Stimulated activated effector memory CD8-positive, alpha-beta T cell treated with anti-CD3 and anti-CD28 coated beads, Interleukin-12 subunit alpha, Interleukin-12 subunit beta, amount 100 ng/mL, for 72 hours (primary cell): ENCODE measurements at places on chromosomes 3 and 15.

DNA sequence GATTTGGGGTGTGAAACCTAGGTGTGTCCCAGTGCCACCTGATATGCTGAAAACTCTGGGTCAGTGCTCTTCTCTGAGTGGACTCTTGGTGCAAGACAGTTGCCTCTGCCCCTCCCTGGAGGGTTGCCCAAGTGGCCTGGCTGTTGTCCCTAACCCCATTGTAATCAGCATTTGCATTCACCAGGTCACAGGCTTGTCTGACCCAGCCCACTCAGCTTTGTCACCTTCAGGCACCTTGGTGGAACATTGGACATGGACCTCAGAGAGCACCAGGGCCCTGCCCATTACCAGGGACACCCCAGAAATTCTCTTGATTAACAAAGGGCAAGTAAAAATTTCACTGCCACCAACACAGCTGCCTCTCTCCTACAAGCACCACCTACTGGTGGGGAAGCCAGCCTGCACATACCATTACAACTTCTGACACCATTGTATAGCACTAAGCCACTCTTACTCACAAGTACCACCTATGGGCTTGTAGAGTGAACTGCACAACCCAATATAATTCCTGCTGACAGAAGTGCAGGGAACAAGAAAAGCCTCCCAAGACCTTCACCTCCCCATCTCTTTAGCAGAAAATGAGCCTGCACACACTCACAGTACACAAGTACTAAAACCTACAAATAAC is 324.6 kb downstream of the EPHA6 start:
- no peak for DNase-seq

GRCh38 chr3:18751514-18751913 is 326.4 kb upstream of the SATB1 start:
- DNase-seq = no peak

DNA sequence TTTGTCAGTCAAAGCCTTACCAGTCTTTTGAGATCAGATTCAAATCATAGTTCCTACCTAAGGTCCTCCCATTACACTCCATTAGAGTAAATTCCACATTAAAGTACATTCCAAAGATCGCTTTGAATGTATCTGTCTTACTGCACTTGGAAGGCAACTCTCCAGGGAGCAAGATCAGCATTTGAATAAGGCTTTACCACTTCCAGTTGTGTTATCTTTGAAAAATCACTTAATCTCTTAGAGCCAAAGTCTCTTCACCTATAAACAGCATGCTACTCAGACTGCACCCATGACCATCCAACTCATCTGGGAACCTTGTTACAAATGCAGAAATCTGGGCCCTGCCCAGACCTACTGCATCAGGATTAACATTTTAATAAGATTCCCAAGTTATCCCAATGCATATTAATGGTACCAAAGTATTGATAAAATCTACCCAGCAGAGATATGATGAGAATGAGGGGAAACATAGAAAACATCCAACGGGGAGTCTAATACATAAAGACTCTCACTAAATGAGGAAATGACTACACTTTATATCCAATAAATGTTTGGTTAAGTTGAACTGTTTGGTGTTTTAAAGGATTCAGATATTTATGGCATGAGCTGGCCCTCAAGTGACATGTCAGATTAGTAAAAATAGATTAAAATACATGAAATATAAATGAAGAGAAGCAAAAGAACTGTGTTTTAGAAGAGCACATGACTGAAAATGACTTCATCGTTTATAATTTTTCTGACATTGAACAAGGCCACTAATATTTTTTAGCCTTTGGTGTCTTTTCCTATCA is 75.9 kb downstream of the TNIK start:
- no peak for DNase-seq

DNA sequence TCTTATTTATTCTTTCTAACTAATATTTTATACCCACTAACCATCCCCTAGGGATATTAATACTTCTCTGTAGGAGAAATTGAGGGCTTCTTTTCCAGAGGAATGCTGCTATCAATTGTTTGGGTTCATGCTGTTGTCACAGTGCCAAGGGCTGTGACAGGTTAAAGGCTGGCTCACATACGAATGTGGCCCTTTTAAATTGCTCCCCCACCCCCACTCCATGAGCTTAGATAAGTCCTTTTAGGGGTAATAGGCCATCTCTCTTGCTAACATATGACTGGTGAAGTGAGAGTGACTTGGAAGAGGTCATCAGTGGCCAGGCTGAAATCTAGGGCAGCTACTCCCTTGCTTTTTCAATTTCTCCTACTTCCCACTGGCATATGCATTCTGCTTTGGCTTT is 121.9 kb upstream of the DPH6 start:
- DNase-seq = no peak

DNA sequence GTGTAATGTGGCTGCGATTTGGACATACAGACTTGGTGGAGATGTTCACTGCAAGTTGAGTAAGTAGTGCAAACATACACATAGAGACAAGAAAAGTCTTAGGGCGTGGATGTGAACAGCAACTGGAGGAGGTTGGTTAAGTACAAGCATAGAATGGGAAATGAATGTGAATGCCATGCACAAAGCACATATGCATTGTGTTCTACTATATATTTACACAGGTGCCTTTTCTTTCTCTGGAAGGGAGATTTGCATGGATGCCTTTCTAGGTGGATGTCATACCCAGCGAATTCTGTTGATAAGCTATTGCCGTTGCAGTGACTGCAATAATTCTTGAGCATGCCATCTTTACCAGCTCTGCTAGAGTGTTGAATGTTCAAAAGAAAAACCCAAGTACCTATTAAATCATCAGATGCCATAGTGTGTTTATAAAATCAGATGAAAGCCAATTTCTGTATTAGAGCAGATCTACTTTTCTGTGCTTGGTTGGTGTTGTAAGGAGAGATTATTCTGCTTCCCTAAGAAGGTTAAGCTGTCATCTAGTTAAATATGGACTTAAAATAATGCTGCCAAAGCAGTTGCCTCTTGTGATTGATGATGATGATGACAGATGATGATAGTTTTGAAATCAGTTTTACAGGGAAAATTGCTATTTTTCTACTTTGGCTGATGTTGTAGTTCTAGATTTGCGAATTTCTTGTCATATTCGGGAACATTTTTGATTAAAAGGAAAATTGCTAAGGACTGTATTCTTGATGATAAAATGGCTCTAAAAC is 148.4 kb downstream of the CNTN4 start:
- DNase-seq = no peak

- no peak for DNase-seq
These were observed 117.1 kb upstream of the SMAD3 start for GRCh38 chr15:66948294-66948693.

DNA sequence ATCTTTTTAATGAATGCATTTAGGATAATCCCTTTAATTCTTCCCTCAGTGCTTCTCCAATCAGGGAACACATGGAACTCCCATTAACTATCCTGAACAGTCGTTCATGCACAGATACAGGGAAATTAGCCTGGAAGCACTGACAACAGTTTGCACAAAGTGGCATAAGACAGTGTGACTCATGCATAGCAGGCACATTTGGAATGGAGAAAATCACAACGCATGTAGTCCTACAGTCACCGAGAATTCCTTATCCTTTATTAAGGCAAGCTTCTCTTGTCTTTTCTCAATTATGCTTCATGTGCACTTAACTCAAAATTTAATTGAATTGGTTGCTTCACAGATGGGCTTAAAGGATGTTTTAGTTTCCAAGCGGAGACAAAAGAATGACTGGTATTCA is 155.0 kb upstream of the CRBN start:
- DNase-seq = no peak

DNA sequence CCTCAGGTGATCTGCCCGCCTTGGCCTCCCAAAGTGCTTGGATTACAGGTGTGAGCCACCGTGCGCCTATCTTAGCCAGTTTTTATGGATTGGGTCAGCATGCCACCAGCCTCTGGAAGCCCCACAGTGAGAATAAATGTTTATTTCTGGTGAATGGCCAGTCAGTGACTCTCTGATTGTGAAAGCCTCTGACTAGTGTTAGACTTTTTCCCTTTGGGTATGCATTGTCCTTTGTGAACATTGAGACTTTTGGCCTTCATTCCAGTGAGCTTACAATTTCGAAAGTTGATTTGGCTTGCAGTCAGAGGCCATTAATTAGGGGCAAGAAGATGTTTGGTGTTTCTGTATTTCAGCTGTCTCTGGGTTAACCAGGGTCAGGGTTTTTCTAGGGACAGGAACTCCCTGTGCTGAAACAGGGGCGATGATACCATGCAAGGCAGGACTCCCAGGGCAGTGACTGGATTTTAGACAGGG is 274.5 kb upstream of the C2CD4B start:
- DNase-seq = no peak

DNA sequence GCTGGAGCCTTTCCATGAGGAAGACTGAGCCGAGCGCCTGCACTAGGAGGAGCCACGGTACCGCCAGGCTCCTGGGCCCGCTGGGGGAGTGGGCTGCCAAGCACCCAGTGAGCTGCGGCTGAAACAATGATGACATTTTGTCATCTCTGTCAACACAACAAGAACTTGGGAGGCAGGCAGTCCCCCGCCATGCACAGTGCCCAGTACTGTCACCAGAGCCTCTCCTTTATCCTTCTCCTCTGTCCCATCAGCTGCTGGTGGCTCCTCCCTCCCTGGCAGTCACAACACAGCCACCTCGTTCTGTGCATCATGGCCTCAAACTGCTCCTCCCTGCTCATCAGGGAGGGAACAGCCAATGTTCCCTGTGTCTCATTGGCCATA is 34.0 kb upstream of the PCSK6 start:
- no peak for DNase-seq

DNA sequence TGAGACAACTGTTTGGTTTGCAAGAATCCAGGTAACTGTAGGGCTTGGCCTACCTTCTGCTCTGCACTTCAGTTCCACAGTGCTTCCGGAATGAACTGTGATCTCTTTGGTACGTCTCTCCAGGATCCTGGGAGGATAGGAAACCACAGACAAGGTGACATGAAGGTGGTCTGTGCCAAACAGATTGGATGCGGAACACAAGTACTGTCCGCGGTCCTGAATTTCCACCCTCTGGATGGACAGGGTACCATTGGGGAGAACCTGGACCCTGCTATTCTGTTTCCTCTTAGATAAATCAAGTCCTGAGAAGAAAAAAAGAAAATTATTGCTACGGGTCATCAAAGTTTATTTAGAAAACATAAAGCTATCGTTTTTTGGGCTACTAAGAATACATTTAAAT is 17.3 kb downstream of the IGSF10 start:
- no peak for DNase-seq

- no peak for DNase-seq
These were observed 93.9 kb downstream of the PLOD2 start for GRCh38 chr3:146067048-146067447.
